ENCODE measurements at places on chromosomes 7 and 10. TPM values are rescaled to one million over a fixed set of nuclear protein-coding genes. Genes with fewer than 3 reads are reported as not detected.

The GPC2 gene
- 1.6 TPM for total RNA-seq

The SLC26A5 gene
- not detected for total RNA-seq

DNA sequence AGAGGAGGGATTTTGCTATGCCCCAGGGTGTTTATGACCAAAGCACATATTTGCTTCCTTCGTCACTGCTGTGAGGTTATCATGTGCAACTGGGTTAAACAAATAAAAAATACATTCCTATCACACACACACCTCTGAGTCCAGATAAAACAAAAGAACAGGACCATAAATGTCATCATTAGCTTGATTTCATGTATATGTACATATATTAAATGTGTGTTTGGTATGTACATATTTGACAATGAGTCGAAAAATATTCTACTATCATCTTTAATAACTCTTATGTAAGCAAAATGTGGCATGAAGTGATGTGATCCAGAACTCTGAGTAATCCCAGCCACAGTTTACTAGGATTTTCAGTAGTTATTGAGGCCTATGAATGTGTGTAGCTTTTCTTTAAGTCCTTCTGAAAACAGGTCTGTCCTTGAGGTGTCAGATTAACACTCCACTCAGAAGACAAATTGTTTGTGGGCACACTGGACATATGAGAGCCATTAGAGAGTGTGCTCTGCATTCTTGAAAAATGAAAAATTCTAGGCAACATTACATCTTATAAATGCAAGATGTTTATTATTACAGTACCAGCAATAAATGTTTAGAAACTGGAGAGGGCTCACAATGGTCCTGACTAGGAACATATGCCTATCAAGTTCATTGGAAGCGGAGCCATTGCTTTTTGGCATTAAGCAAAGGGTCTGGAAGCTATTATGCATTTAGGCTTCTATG is 335.1 kb upstream of the SEMA3A start:
- peak; percentile 91 for DNase-seq

GRCh38 chr7:90717296-90718060 is 121.4 kb downstream of the CDK14 start:
- peak; percentile 87 for DNase-seq

DNA sequence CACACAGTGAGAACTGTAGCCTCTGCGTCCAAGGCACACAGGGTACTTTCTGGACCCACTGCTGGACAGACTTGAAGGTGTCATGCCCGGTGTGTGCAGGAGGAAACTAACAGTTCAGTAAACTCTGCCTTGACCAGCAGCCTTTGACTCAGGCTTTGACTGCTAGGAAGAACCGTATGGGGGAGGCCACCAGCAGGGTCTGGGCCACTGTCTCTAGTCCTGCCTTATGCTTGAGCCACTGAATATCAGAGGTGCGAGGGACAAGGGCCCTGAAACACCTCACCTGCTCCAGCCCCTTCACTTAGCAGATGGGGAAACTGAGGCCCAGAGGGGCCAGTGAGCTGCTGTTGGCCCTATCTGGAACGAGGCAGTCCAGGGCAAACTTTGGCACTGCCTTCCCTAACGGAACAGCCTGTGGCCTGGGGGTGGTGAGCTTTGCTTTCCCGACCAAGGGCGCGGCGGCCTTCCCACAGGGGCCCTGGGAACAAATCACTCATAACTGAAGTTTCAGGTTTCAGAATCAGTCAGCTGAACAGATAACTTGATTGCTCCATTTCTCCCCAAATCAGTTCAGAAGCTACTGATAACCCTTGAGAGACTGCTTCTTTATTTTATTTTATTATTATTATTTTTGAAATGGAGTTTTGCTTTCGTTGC is 130.0 kb downstream of the FAM53B start:
- no peak for DNase-seq

The GNGT1 gene
- not detected for total RNA-seq

- DNase-seq: peak; percentile 82
These were observed 431.8 kb upstream of the MGMT start for GRCh38 chr10:129035052-129035827.

DNA sequence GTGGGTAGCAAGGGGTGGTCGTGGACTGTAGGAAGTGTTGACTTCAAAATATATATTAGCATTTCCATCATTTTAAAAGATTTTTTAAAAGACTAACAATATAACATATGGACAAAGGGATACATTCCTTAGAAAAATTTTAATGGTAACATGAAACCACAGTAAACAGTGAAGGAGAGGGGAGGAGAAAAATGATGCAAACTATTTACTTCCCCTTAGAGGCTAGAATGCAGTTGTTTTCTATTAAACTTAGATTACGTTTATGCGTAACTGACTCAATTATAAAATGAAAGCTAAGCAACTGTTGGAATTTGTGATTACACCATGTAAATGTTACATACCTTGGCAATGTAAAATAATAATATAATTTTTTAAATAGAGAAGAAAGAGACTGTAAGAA is 41.3 kb downstream of the CALD1 start:
- no peak for DNase-seq

GRCh38 chr7:93562936-93563335 is 11.6 kb downstream of the CALCR start:
- no peak for DNase-seq

- no peak for DNase-seq
These were observed 3.4 kb upstream of the SMARCD3 start for GRCh38 chr7:151251689-151252560.

GRCh38 chr10:12848439-12849173 is 152.9 kb downstream of the CCDC3 start:
- DNase-seq: no peak

- peak; percentile 67 for DNase-seq
These were observed 291.0 kb upstream of the C7orf33 start for GRCh38 chr7:148299350-148300276.

The IL2RA gene
- total RNA-seq: not detected

The CHN2 gene
- total RNA-seq: 3.5 TPM

The ANXA8 gene
- 0.30 TPM for total RNA-seq

DNA sequence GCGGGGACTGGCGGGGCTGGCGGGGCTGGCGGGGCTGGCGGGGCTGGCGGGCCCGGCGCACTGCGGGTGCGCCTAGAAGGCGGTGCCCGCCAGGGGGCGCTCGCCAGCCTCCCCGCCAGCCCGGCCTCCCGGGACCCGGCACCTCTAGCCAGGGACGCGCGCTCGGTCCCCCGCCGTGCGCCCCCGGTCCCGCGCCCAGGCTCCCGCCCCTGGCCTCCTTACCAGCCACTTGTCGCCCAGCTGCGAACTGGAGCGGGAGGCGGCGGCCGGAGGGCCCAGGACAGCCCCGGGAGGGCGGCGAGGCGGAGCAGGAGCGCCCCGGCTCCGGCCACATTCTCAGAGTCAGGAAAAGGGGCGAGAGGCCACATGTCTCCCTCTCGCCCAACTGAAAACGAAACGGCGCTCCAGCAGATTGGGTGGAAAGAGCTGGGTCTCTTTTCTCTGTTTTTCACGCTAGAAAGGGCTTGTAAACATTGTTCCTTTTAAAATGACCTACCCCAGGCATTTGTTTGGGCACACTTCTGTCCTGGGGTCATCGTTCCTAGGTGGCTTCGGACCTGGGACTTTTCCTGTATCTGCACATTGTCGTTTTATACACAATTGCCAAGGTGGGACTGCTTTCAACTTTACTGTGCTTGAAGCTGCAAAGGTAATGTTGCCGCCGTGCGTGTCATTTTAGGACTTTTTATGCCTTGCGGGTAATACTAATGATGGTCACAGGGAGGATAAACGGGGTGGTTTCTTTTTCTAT is 378 bp upstream of the PRKCQ start:
- no peak for DNase-seq

The BTRC gene
- total RNA-seq: 19.6 TPM

- no peak for DNase-seq
These were observed 44.7 kb upstream of the ZMIZ2 start for GRCh38 chr7:44703921-44704320.

DNA sequence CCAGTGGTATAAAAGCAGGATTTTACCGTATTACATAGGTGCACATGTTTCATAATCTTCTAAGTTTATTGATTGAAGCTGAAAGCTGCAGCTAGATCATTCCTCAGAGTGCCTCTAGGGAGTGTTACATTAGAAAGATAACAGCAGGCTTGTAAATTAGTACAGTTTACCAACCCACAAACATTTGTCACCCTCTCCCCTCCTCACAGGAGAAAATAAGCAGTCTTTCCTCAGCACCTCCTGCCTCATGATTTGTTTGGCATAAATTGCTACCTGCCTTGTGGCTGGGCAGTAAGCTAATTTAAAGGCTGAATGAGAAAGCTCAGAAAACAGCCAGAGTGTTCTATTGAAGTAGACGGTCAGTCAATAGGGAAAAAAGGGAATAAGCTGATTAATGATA is 74.2 kb downstream of the NXPH1 start:
- DNase-seq: no peak

DNA sequence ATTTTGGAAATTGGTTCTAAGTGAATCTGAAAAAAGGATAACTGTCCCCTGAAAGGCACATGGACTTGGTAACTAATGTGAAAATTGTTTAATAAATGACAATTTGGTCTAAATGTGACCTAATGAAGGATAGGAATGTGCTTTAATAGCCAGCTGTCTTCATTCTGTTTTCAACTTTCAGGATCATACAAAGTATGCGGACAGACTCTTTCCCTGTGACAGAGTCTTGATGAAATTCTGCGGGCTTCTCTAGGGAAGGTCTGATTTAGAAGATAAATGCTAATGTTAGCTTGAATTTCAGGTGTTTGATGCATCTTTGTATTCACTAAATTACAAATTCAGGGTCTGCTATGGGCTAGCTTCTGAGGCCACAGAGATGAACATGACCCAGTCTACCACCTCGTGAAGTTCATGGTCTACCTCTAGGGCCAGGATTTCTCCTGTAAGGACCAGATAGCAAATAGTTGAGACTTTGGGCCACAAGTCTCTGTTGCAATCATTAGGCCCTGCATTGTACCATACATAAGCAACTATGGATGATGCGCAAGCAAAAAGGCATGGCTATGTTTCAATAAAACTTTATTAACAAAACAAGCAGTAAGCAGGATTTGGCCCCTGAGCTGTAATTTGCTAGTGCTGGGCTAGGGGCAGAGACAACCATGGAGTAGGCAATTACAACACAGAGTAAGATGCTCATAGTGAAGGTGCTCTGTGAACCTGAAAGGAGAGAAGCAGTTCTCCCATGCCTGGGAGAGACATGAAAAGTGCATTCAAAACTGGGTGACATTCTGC is 368.6 kb downstream of the INHBA start:
- no peak for DNase-seq

The OR2A7 gene
- 5.6 TPM for total RNA-seq

GRCh38 chr10:99845837-99846382 is 63.5 kb downstream of the ABCC2 start:
- peak; percentile 91 for DNase-seq

GRCh38 chr10:27252267-27253000 is 11.8 kb upstream of the ACBD5 start:
- peak; percentile 20 for DNase-seq

GRCh38 chr10:52965509-52965908 is 192.9 kb upstream of the MBL2 start:
- DNase-seq: no peak

The SLIT1 gene
- under 0.01 TPM for total RNA-seq

The C10orf62 gene
- 0.35 TPM for total RNA-seq

DNA sequence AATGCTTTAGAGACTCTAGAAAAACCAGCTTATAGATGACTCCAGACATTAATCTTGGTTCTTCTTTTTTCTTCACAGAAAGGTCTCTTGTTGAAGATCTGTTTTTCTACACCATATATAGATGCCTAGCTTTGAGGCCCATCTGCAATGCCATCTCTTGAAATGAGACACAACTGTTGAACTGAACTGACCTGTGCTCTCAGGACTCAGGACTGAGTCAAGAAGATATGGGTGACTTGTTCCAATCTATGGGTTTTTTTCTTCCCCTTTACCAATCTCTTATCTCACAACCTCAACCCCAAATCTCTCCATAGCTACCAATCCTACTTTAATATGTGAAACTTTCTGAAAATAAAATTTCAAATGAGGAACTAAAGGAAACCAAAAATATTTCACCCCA is 194.7 kb downstream of the SNX13 start:
- DNase-seq: no peak

- DNase-seq: peak; percentile 16
These were observed 305.5 kb downstream of the DNAJB9 start for GRCh38 chr7:108875139-108875538.

The CACNA2D1 gene
- total RNA-seq: 15.0 TPM

DNA sequence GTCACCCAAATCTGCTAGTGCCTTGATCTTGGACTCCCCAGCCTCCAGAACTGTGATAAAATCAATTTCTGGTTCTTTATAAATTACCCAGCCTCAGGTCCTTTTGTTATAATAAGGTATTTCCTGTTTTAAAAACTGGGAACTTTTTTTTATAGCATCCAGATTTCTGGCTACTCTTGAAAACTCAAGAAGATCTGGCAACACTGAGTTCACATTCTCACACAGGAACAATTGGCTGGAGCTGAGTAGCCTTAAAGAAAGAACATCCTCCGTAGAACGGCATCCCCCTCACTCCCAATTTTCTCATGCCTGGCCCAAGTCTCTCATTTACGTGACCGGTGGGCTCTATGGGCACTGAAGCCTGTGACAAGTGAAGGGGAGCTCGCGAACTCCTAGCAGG is 47.1 kb downstream of the SLC35G1 start:
- no peak for DNase-seq

GRCh38 chr7:77242554-77242953 is 42.9 kb upstream of the FGL2 start:
- no peak for DNase-seq

The SCD gene
- 189 TPM for total RNA-seq

The PILRA gene
- 2.0 TPM for total RNA-seq

DNA sequence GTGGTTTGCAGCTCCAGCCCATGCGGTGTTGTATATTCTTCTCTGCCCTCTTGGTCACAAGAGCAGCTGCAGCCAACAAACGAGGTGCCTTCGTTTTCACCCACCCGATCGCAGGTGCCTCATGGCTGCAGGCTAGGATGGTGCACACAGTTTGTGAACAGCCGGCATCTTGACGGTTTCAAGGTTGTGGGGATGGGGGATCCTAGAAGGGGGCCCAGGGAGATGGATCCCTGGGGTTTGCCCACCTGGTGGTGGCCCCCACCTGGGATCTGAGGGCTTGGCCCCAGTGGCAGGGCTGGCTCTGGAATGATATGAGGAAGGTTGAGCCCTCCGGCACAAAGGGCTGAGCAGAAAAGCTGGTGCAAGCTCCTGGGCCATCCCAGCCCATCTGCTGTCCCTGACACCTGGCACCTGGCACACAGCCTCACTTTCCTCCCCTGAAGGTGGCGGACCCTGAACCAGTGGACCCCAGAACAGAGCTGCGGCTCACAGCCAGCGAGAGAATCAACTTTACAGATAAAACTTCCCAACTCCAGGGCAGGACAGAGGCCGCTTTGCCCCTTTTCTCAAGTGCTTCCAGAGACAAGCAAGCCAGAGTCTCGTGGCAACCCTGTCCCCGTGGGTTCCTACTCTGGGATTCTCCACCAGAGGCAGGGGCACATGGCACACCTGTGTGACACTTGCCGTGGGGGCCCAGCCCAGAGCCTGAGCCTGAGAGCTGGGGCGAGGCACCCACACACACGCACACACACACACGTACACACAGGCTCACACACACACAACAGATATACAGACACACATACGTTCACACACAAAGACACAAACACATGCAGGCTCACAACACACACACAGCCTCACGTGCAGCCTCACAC is 177.3 kb upstream of the PPP2R2D start:
- DNase-seq: no peak

The UCN3 gene
- total RNA-seq: not detected

Measured in renal cortical epithelial cell (primary cell).